Kidney glomerular epithelial cell (primary cell): ENCODE measurements at places on chromosomes 2 and 18.

- peak; percentile 28 for DNase-seq
These were observed 467.9 kb upstream of the SYT4 start for GRCh38 chr18:43744960-43745745.

DNA sequence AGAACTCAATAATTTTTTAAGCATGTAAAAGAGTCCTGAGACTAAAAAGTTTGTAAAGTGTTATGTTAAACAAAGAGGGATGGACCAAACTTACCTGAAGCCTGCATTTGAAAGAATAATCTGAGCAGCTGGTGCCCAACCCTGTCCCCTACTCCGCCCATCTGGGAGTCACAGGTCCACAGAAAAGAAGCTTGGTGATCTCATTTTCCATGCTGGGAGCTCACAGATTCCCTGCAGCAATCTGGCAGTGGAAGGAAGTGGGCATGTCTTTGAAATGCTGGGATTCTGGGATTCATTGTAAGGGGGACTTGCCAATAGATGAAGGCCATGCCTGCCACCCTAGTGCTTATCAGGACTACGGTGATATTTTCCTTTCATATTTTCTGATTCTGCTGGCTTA lies 17.9 kb downstream of the CDH2 start:
- DNase-seq = no peak

DNA sequence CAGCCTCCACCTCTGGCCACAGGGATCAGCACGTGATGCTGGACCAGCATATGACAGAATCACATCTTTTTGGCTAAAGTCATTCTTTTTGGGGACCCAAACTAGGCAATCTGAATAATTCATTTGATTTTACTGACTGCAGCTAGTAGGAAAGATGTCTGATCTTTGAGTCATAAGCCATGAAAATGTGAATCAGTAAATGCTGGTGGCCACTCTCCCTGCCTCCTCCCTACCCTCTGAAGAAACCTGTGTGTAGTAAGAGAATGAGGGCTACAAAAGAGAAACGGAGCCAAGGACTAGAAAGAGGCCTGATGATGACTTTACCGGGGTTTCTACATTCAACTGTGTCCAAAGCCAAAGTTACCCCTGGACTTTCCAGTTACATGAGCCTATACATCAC lies 10.1 kb upstream of the LRPPRC start:
- DNase-seq = no peak

GRCh38 chr2:183037553-183038340 lies 510 bp downstream of the NCKAP1 start:
- peak; percentile 63 for DNase-seq

DNA sequence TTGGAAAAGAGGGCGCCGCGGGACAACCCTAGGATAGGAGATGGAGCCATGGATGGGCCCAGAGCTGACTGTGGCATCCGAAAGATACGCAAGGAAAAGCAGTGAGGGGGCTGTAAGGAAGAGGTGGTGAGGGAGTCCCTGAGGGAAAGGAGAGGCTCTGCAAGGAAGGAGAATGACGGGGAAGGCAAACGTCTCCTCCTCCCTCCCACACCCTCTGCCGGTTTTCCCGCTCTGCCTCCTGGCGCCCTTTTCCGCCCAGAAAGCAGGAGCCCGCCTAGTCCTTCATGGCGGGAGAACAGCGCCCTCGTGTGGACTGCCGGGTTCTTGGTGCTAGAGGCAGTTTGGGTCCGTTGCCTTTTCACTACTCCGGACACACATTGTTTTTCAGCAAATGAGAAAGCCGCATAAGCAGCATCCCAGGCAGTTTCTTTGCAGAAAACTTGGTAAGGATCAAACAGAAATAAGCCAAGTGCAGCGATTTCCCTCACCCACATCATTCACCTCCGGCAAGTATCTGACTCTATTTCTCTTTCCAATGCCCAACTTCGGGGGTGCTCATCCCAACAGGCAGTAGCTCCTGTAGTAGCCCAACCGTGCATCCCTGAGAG lies 200.4 kb downstream of the INO80D start:
- peak; percentile 67 for DNase-seq

DNA sequence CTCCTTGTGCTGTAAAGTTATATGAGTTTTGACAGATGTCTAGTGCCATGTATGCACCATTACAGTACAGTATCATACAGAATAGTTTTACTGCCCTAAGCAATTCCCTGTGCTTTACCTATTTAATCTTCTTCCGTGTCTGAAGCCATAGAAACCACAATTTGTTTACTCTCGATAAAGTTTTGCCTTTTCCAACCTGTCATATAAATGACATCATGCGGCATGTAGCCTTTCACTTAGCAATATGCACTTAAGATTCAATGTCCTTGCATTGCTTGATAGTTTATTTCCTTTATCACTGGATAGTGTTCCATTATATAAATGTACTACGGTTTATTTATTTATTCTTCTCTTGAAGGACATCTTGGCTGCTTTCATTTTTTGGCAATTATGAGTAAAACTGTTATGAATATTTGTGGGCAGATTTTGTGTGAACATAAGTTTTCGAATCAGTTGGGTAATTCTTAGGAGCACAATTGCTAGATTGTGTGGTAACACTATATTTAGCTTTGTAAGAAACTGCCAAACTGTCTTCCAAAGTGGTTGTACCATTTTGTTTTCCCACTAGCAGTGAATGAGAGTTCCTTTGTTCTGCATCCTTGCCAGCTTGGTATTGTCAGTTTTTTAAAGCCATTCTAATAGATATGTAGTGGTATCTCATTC lies 136.8 kb upstream of the MAP3K20 start:
- DNase-seq = no peak

- DNase-seq = no peak
These were observed 34.8 kb downstream of the HAT1 start for GRCh38 chr2:171957061-171957460.

GRCh38 chr2:230627806-230628724 lies 84.6 kb upstream of the CAB39 start:
- no peak for DNase-seq

- no peak for DNase-seq
These were observed 19.3 kb upstream of the SPP2 start for GRCh38 chr2:234031207-234031606.

- DNase-seq = no peak
These were observed 135.3 kb downstream of the ETAA1 start for GRCh38 chr2:67532387-67532786.

DNA sequence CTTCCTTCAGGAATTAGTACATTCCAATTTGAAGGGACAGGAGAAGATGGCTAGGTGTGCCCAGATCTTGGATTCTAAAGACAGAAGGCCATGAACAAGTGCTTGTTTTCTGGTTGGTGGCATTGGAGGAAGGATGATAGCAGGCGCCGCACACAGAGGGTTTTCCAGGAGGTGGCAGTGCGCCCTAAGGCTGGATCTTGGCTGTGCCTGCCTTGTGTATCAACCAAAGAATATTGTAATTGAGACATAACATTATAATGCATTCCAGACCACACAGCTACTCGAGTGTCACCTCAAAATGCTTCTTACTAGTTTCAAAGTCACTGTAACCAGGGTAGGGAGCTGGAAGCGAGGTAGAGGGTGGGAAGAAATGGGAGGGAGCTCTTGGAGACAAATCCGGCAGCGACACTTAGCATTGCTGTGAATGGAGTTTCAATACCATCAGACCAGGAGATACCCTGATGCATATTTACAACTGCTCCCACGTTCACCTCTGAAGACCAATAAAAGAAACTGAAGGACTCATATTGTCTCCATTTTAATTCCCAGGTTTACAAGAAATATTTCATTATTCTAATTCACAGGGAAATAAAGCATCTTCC lies 42.5 kb downstream of the CPO start:
- DNase-seq = peak; percentile 87

DNA sequence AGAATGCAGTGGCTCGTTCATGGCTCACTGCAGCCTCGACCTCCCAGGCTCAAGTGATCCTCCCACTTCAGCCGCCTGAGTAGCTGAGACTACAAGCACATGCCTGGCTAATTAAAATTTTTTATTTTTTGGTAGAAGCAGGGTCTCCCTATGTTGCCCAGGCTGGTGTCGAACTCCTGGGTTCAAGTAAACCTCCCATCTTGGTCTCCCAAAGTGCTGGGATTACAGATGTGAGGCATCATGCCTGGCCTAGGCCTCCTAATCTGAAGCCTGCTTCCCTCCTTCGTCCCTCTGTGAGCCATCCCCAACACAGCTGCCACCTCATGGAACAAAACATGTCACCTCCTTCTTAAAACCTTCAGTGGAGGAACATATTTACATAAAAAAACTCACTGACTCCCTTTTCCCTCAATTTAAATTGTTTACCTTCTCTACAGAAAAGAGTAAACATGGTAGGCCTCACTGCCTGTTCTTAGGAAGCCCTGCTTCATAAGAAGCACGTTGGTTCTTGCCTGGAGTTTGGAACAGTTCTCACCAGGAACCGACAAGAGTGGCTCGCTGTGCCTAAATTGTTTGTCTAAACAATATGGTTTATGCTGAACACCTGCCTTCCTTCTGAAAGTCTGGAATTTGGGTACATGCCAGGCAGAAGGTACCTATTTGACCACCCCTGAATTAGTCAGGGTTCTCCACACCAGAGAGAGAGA lies 12.1 kb upstream of the RHOB start:
- no peak for DNase-seq

DNA sequence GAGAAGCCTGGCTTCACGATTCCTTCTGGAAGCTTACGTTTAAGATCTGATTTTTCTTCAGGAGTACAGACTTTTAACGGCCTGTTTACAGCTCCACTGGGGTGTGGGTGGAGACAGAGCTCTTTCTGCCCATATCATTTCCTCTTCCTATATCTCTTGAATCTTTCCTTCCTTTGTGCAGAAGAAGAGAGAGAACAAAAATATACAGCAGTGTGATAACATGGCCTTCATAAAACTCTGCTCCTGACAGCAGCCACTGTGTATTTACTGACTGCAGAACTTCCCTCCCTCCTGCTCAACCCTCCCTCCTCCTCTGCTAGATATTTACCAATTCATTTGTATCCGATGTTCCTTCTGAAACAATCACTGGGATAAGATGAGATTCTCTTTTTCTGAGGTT lies 34.1 kb upstream of the REEP1 start:
- DNase-seq = no peak

GRCh38 chr2:170524828-170525565 lies 190.1 kb upstream of the SP5 start:
- peak; percentile 61 for DNase-seq

- no peak for DNase-seq
These were observed 98.9 kb upstream of the ATP8B1 start for GRCh38 chr18:57901825-57902589.
